ENCODE measurements at places on chromosomes 13 and 19.

DNA sequence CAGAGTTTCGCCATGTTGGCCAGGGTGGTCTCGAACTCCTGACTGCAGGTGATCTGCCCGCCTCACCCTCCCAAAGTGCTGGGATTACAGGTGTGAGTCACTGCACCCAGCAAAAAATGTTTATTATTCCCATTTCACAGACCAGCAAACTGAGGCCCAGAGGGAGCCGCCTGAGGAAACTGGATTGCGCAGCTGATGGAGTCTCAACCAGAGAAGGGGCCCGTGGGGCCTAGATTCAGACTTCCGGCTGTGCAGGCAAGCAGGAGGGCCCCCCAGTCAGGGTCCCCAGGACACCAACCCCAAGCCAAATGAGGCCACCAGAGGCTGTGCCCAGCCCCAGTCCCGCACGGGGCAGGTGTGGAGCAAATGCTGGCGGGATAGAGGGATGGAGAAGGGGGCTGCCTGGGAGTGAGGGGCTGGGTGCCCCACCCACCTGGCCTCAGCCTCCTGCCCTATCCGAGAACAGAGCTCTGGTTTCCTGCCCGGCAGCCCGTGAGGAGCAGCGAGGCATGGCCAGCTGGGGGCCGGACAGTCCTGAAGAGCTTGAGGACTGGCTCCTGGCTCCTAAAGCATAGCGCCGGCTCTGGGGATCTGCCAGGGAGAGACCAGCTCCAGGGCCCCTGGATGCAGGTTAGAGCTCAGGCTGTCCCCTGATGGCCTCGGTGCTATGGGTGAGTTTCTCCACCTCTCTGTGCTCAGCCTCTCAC lies 22.0 kb downstream of the MISP start:
- no peak for DNase-seq

DNA sequence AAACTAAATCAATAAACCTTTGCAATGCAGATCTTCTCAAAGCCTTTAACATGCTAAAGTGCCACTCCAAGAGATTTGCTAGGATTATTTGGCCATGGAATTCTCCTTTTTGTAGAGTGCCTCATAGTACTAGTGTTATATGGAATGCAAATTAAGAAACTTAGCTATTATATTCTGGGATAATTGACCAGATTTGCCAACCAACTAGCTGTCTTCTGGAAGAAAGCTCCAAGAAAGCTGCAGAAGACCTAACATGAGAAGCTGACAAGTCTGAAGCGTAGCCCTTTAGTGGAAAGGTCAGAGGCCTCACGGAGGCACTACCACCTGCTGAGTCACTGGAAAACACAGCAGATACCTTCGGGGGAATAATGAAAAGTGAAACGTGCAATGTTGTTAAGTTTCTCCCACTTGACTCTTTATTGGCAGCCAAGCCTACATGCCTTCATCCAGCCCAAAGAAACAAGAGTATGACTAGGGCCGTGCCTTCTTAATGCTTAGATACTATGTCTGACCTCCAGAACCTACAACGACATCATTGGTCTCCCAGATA lies 29.8 kb upstream of the KATNAL1 start:
- DNase-seq: no peak

- no peak for DNase-seq
These were observed 131.7 kb downstream of the UGGT2 start for GRCh38 chr13:95921485-95921884.

GRCh38 chr19:10044390-10044789 lies 31.1 kb downstream of the RDH8 start:
- no peak for DNase-seq

DNA sequence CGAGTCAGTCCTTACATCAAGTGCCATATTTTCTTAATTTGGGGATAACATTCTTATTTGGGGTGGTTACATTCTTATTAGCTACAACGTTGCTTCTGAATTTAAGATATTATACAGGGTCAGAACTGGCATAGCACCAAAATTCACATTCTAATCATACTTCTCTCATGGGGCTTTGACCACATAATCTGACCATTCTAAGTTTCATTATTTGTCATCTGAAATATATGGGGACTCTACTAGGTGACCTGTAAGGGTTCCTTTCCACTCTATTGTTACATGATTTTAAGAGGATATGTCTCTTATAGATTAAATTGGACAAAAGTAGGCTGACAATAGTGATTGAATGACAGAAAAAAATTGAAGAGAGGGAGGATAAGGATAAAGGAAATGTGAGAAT lies 536.5 kb downstream of the KCTD12 start:
- no peak for DNase-seq

GRCh38 chr19:10379880-10380312 lies 476 bp downstream of the TYK2 start:
- DNase-seq: no peak

GRCh38 chr13:35378939-35379338 lies 97.5 kb downstream of the MAB21L1 start:
- DNase-seq: no peak

Measured in esophagus squamous epithelium (tissue), 5 donors.